ENCODE measurements at places on chromosomes 4 and X.

DNA sequence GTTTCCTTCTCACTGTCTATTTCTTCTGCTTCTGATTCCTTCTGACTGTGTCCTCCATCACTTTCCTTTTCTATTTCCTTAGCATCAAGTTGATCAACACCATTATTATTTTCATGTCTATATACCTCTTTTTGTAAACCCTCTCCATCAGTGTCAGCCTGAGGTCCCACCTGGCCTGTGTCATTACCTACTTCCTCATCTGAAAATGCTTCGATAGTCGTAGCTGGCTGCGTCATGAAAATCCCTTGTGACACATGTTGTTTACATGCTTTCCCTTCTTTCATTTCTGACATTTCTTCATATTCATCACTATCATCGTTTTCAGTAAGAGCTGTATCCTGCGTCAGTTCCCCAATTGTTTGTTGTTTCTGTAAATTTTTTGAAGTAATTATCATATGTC lies 39.6 kb downstream of the RPGR start:
- DNase-seq: no peak

DNA sequence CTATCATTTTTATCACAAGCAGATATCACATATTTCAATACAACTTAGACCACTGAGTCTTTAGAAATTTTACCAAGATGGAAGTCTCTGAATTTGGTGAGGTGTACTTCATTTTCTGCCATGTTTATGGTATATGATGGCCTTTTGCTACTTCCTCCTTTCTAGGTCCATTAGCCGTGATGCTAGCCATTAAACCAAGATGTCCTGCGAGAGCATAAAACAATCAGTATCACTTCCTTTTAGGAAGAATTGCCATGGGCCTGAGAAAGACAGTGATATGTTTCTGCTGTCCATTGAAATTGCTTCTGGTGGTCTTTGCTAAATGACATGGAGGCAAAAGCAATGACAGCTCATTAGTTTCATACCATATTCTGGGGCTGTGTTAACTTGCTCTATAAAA lies 1851.7 kb upstream of the IGFBP7 start:
- DNase-seq: no peak

GRCh38 chr4:165844161-165844560 lies 28.9 kb upstream of the TLL1 start:
- no peak for DNase-seq

DNA sequence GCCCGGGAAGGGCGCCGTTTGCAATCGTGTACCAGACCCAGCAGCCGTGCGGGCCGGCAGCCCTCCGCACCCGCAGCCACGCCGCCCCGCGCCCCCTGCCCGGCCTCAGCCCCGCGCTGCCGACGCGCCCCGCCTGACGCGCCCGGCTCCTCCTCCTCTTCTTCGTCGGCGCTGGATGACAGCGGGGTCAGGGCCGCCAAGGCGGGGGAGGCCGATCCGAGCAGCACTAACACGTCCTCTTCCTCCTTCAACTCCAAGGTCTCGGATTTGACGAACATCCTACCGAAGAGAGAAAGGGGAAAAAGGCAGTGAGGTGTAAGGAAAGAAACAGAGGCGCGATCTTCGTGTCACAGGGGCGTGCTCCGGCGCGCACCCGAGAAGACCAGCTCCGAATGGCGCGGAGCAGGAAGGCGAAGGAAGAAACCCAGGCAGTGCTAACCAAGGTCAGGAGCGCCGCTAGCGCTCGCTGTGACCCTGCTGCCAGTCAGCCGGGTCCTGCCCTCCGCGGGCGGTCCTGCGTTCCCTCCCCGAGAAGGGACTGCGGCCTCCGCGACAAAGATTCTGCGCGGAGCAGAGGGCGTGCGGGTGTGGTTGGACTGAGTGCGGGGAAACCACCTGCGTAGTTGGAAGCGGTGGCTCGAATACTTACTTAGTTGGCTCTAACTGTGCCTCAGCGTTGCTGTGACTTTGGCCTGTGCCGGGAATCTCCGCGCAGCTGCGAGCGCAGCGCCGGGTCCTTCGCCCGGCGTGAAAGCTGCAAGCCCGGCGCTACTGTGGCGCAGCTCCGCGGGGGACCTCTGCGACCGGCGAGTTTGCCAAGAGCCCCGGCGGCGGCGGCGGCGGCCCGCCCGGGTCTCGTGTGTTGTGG lies 548 bp downstream of the NEUROG2 start:
- DNase-seq: peak; percentile 44

DNA sequence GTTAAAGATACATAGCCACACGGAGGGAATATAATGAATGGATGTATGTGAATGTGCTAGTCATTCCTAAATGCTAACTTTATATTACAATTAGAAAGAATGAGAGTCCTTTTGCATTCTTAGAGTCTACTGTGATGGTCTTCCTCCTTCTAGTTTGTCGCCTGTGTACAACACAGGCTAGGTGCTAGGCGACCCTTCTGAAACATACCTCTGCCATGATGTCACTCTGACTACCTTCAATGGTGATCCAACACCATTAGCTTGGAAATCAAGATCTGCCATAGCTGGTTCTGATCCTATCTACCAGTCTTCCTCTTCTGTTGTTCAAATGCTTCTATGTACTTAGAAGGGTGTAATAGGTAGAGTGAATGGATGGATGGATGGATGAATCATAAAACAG lies 151.2 kb downstream of the MGST2 start:
- no peak for DNase-seq

DNA sequence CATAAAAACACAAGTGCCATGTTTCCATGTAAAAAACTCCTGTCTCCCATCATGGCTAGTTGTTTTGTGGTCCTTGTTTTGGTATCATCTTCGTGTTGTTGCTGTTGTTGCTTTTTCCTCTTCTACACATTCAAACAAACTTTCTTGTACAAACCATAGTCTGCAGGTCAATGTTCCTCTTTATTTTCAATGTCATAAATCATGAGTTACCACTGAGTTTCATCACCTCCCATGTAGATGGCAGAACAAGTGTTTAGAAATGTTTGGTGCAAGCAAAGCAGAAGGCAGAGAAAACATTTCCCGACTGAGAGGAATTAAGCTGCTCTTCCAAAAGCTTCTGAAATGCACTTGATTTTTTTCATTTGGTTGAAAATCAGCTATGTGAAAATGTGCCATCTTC lies 166.0 kb downstream of the ANTXR2 start:
- no peak for DNase-seq

- DNase-seq: no peak
Measured at GRCh38 chrX:40074080-40074958, 23.4 kb downstream of the BCOR start.

DNA sequence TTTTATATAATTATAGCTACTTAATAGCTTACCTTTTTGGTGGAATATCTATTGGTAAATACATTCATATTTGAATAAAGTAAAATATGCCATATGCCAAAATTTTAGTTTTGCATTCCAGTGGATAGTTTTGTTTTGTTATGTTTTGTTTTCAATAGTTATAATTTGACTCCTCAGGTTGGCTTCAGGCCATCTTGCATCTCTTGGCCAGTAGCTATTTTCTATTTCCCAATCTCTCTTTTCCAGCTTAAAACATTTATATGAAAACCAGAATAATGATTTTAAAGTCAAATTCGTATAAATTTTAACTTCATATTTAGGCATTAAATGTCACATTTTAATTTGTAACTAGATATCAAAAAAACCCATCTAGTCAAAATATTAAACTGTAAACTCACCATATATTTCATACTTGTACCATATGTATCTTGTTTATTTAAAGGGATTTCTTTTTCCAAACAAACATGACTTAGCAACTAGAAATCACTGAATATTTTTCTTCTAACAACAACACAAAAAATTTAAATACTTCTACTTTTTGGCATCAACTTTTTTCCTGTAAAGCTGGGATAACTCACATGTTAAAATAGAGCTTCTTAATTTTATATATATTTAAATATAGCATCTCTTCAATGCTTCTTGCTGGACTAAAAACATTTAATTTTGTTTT lies 1209.6 kb downstream of the PCDH7 start:
- no peak for DNase-seq

DNA sequence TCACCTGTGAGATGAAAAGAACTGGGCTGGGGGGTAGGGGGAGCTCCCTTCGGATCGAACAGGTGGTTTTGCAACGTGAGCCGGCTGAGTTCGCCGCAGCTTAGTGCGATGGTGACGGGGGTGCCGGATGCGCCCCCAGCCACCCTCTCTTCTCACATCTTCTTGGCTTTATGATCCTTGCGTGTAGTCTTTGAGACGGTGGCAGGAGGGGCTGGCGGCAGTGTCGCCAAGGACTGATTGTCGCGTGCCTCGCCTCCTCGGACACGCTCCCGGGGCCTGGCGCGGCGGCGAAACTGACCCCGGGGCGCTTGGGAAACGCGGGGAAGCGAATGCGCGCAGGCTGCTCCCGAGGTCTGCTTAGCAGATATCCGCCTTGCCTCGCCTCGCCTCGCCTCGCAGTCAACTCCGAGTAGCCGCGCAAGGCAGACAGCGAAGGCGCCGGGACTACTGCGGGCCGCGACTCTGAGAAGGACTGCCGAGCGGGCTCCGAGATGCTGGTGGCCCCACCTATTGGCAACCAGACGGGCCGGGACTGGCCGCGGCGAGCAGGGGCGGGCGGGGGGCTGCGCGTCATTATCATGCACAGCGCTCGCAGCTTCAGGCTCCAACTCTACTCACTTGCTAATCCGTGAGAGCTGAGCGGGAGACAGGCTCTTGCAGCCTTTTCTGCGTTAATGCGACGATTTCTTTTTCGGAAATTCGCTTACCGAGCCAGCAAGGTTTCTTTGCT lies 1.5 kb downstream of the GRID2 start:
- DNase-seq: peak; percentile 87

DNA sequence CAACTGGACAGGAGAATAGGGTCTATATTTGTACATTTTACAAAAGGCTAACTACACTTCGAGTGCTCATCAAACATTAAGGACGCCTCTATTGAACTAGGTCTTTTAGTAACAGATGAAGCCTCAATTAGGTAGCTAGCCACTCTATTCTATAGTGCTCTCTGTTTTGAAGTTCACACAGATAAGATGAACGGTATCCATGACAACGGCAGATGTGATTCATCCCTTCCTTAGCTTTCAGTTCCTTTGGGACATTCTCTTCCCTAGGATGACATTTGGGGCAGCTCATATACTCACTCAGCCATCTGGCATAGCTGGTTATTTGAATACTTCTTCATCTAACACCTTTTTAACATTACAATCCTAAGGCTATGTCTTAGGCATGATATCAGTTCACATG lies 62.4 kb upstream of the WDFY3 start:
- DNase-seq: peak; percentile 89

GRCh38 chrX:152897222-152898131 lies at the start of gene ZNF185:
Gene ZNF185, plus strand, starts transcription at chrX:152898067. Its CDS starts 16,423 bp downstream, at chrX:152914490.
- no peak for DNase-seq

DNA sequence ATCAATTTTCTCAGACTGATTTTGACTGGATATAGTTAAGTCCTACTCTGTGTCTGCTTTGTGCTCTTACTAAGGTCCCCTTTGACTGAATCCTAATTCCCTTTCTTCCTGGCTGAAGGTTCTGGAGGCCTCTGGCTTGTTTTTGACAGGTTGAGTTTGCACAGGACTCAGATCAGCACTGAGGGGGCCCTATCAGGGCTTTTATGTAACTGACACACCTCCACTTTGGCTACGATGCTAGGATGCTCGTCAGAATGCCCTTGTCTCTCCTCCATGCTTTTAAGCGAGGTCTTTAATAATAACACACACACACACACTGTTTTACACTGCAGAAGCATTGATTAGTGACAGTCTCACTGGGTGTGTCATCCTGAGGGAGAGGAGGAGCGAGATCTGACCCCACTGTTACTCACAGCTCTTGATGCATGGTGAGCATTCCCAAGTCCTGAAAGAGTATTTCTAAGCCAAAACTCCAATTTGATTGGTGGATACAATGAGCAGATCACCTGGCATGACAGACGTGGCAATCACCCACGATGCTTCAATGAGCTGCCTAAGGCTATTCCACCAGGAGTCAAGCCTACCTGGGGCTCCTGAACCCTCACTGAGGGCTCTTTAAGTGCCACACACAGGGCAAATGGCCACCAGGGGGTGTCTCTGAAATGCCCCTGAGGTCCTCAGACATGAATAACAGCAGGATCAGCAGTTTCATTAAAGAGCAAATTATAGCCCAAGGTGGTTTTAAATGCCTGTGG lies 130.4 kb upstream of the CPEB2 start:
- DNase-seq: no peak

DNA sequence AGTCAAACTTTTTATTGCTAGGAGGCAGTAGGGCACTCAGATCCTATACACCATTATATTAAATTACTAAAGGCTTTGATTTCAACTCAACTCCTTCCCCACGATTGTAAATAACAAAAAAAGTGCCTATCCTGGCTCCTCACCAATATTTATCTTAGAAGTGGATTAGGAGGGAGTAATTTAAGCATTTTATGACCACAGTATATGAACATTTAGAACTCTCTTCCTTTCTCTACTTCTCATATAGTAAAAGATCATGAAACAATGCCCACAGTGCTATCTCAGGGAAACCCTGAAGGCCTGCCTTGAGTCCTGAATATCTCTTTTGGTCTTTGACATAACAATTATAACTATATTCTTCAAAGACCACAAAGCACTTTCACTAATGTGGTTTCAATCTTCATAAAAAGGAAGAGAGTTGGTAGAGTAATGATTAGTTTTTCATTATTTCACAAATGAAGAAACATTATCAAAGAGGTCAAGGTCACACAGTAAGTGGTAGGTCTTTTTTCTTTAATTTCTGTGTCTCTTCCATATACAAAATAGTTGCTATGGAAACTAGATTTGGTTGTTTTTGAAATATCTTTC lies 29.1 kb upstream of the ADH1C start:
- DNase-seq: no peak

GRCh38 chrX:86845101-86845500 lies 672.5 kb upstream of the KLHL4 start:
- DNase-seq: no peak

DNA sequence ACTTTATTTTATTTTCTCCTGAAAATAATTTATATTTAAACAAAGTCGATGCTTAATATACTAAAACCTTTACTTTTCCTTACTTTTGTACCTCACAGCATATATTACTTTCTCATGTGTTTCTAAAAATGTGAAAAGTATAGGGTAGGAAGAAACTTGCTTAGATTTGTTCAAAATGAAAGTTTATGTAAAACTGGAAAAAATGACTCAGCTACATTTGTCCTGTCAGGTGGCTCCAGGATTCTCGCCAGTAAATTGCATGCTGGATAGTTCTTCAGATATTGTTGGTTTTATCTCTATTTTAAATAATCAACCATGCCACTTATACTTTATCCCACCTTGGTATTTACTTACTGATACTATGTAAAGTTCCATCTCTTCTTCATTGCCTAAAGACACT lies 159.2 kb upstream of the NDST4 start:
- no peak for DNase-seq

GRCh38 chr4:158544141-158544540 lies 22.5 kb downstream of the RXFP1 start:
- no peak for DNase-seq

- DNase-seq: no peak
Measured at GRCh38 chr4:85732124-85732523, 257.2 kb downstream of the ARHGAP24 start.

All from NCI-H2171 treated with DMSO at 0.1 percent for 48 hours (cell line).